ENCODE measurements at places on chromosomes 5 and 9. TPM values are rescaled to one million over a fixed set of nuclear protein-coding genes. Genes with fewer than 3 reads are reported as not detected.

Gene MRPL22
- 48.9 TPM for total RNA-seq

Gene FBXO4
- total RNA-seq, result 5.1 TPM

Gene EQTN
- 1.1 TPM for total RNA-seq

Gene RFX3
- total RNA-seq, result 53.9 TPM

Gene FBP2
- not detected for total RNA-seq

Gene WDR38
- not detected for total RNA-seq

Gene FAM153A
- total RNA-seq, result 0.55 TPM

Gene MYORG
- 8.8 TPM for total RNA-seq

Gene ADGRV1
- 87.6 TPM for total RNA-seq

Gene ERP44
- 19.7 TPM for total RNA-seq

Gene MYOT
- total RNA-seq, result not detected

Gene EDIL3
- 5.6 TPM for total RNA-seq

Gene RNF183
- total RNA-seq, result 0.44 TPM

Gene ASPN
- total RNA-seq, result not detected

Gene IRX2
- total RNA-seq, result 6.0 TPM

Gene CER1
- not detected for total RNA-seq

Gene CDH6
- total RNA-seq, result 132 TPM

Gene ANKRD18A
- 2.2 TPM for total RNA-seq

Gene ENTREP1
- 3.7 TPM for total RNA-seq

Gene CA9
- total RNA-seq, result 0.31 TPM

Gene SLCO6A1
- 2.0 TPM for total RNA-seq

Gene ARHGEF28
- 17.0 TPM for total RNA-seq

Gene PCDHGA12
- total RNA-seq, result 3.2 TPM

Gene IFNA21
- total RNA-seq, result not detected

Gene NAA35
- total RNA-seq, result 37.3 TPM

Gene SHISAL2B
- 0.51 TPM for total RNA-seq

Gene OTULINL
- 36.3 TPM for total RNA-seq

Gene TMEM167A
- total RNA-seq, result 152 TPM

Gene PCDHB16
- total RNA-seq, result 11.9 TPM

Gene PCDHGA1
- 1.1 TPM for total RNA-seq

Gene ARRDC1
- 74.9 TPM for total RNA-seq

Gene SPINK13
- total RNA-seq, result not detected

Gene PRDM9
- total RNA-seq, result not detected

Gene LTC4S
- total RNA-seq, result 5.5 TPM

Gene SLC28A3
- 0.55 TPM for total RNA-seq

Gene PLAC8L1
- total RNA-seq, result 2.0 TPM

Gene PHF24
- total RNA-seq, result 0.29 TPM

Gene IFNB1
- not detected for total RNA-seq

Gene HAVCR1
- 1.2 TPM for total RNA-seq

Gene ASS1
- 7.7 TPM for total RNA-seq

Gene CSNK1G3
- total RNA-seq, result 65.9 TPM

Gene PPP1R26
- total RNA-seq, result 50.2 TPM

Gene CORO2A
- 6.0 TPM for total RNA-seq

Gene TERT
- 4.3 TPM for total RNA-seq

Gene GARIN3
- not detected for total RNA-seq

Gene GLIPR2
- 7.3 TPM for total RNA-seq

Gene QRFP
- not detected for total RNA-seq

Gene SPAG8
- total RNA-seq, result 3.2 TPM

Gene NIM1K
- total RNA-seq, result 0.19 TPM

Gene LEAP2
- total RNA-seq, result 2.0 TPM

Gene FSTL4
- 2.4 TPM for total RNA-seq

Gene GPR151
- total RNA-seq, result not detected
